ENCODE measurements at places on chromosomes 3 and 15.

DNA sequence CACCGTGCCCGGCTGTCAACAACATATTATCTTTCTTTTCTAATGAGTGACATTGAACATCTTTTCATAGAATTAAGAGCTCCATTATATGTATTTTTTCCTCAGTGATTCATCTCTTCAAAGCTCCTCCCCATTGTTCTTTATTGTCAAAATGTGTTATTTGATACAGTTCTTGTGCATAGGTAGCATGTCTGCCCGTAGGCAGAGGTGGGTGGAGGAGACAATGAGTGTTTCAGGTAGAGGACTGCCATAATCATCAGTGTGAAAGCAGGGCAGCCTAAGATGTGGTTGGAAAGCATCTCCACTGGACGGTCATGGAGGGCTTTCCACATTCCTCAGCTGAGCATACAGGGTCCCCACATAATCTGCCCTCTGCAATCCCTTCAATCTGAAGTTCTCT, 452.0 kb upstream of the MCTP2 start:
- DNase-seq, result no peak

DNA sequence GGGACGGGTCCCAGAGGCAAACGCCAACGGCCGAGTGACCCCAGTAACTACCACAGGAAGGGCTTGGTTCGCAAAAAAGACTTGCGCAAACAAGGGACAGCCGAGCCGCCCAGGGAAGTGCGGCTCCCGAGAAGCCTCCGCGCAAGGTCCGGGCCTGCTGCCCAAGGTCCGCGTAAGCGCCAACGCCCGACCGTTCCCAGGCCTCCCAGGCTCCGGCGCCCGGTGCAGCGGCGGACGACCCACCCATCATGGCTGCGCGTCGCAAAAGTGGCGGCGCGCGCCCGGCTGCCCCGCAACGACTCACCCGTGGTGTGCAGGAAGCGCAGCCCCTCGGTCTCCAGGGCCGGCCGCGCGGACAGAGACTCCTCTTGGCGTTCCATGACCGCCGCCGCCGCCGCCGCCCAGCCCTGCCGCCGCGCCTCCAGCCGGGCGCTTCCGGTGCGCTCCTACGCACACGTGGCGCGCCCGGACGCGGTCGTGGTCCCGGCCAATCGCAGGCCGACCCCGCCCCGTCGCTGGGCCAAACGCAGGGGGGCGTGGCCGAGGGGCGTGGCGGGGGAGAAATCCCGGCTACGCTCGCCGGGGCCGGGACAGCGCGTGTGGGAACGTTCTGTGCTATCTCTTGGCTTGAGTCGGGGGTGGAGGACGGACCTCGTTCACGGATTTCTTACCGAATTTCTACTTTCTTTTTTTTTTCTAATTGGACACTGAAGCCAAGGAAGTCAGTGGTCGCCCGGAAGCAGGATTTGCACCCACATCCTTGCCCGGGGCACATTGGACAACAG, at the start of gene SELENOS:
SELENOS (minus strand) TSS at position 448 of the 785 bp plus-strand sequence; CDS start at position 380, 68 bp downstream.
- peak; percentile 85 for DNase-seq

DNA sequence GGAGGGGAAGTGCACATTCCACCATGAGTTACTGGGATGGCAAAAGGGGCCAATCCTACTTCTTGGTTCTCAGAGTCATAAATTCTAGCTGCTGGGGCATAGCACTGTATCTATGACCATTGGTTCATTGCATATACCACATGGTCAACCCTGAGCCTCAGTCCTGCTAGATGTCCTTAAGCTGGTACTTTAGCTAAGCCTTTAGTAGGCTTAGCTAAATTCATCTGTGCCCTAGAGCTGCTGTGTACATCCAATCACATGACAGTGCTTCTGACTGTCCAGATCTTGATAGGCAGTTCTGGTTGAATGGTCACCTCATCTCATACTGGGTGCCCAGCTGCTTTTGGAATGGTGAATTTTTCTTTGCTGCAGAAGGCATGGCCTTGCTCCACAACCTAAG, 8.2 kb downstream of the NDUFB4 start:
- DNase-seq, result no peak

DNA sequence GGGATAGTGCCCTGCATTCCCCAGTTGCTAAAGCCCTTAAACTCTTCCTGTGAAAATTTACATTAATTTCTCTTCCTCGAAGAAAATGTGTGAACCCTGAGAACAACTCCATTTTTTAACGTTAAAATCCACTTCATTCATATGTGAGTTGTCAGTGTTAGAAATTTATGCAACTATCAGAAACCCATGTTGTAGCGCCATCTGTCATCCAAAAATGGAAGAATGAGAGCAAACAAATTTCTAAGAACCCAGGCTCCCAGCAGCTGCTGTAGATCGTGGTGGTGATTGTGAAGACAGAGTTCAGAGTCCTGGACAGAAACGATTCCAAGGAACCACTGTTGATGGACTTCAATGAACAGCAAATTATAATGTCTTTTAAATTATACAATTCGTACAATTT, 179.7 kb upstream of the NDN start:
- DNase-seq, result no peak

DNA sequence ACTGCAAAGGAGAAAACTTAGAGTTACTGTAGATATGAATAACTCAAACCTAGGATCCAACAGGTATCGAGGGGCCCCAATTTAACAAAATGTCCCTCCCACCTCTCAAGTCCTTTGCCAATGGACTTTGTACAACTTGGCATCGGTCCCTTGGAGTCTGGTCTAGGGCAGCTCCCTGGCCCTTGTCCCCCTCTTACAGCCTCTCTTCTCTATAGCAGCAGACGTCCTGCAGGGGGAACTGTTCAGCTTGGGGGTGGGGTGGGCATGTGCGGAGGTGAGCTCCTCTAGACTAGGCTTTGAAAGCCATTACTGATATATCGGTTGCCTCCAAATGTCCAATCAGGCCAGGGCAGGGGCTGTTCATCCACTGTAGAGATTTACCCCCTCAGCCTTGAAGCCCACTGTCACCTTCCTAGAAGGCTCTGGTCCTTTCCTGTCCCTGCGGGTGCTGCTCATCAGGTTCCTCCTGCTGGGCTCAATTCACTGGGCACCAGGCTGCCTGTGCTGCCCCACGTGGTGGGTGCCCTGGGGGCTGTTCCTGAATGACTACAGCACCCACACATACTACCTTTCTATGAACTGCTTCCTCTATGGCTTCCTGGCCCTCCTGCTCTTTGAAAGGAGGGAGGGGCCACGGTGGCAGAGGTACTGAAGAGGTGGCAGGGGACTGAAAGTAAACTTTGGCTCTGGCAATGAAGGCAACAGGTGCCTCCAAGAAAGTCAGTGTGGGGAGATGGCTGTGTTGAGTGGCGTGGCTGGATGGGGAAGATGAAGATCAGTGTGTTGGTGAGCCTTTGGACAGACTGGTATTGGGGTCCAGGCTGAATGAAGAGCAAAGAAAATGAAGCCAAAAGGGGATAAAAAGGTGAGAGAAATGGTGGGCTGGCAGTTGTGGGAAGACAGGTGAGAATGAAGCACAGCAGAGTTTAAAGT, 78.8 kb upstream of the MEX3B start:
- DNase-seq, result no peak

GRCh38 chr3:105448338-105448982, 81.8 kb downstream of the ALCAM start:
- no peak for DNase-seq

DNA sequence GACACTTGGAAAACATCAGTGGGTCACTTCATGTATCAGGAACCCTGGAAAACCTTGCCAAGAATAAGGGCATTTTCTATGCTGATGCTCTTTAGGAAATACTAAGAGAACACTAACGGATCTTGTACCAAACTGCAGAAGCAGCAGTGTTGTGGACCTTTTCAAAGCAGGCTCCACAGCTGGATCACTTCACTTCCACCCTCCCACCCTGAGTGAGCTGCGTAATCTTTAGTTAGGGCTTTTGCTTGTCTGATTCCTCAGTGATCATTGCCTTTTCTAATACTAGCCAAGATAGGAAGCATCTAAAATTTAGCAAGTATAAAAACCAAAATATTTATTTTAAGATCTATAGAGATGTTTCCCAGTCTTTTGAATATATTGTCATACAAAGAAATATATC, 229.0 kb downstream of the EPHA6 start:
- no peak for DNase-seq

DNA sequence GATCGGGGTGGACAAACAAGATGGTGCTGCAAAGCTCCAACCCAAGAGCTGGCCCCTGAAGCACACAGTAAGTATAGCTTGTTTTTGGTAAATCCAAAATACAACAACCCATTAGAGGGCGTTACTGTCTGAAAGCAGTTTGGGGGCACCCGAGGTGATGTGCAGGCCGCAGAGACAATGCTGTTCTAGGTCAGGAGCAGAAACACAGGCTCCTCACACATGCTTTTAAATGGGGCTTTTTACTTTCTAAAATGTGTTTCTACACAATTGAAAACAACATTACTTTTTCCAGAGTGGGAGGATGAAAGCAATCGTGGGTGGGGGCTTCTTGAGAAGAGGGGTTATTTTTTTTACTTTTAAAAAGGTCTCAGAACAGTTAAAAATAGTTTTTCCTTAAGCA, 1029.3 kb upstream of the CFAP20DC start:
- DNase-seq, result no peak

GRCh38 chr3:29392625-29393388, 111.9 kb downstream of the RBMS3 start:
- no peak for DNase-seq

GRCh38 chr3:117165601-117166051, 456.0 kb downstream of the TUSC7 start:
- DNase-seq, result no peak

GRCh38 chr3:194379651-194380050, 10.1 kb upstream of the LRRC15 start:
- DNase-seq, result no peak

GRCh38 chr3:42440924-42441323, 30.5 kb upstream of the LYZL4 start:
- DNase-seq, result no peak

GRCh38 chr15:70169147-70169546, 71.4 kb upstream of the TLE3 start:
- no peak for DNase-seq

- no peak for DNase-seq
These were observed 194.5 kb downstream of the RBMS3 start for GRCh38 chr3:29475305-29475840.

- DNase-seq, result no peak
These were observed 94.3 kb downstream of the RAD18 start for GRCh38 chr3:8868996-8869395.

DNA sequence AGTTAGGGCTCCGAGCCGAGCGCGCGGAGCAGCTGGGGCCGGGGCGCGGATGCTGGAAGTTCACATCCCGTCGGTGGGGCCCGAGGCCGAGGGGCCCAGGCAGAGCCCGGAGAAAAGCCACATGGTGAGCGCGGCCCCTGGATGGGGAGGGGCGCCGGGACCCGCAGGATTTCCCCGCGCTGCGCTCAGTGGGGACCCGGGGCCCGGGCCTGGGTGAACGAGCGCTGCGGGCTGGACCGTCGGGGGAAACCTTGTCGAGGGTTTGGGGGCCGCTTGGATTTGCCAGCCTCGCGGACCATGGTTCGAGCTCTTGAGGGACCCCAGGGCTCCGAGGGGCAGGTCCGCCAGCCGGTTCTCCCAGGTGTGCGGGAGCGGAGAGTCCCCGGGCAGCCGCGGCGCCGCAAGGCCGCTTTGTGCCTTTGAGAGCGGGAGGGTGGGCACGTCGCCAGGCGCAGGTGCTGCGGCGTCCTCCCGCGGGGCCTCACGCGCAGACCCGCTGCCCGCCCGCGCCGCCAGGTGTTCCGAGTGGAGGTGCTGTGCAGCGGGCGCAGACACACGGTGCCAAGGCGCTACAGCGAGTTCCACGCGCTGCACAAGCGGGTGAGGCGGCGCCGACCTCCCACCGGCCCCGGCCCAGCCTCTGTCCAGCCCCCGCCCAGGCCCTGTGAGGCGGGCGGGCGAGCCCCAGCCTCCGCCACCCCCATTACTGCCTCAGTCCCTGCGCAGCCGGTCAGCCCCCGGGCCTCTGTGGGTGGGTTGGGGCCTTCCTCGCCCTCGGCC, at the start of gene SNX22:
SNX22 (plus strand) TSS at position 5 of the 780 bp plus-strand sequence; CDS start at position 50, 45 bp downstream.
- peak; percentile 23 for DNase-seq

DNA sequence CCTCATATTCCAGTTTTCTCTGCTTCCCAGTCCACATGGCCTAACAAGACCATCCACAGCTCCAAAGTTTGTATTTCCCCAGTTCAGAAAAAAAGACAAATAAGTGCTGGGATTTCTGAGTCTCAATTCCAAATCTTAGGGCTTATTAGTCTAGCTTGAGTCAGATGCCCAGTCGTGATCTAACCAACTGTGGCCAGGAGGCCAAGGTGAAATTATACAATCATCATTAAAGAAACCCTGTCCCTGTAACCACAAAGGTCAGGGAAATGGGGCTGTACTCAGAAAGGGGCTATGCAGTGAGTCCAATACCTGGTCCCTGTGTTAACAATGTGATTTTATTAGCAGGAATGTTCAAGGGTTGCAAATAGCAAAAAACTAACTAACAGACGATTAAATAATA, 40.5 kb upstream of the MITF start:
- DNase-seq, result no peak

All from effector memory CD8-positive, alpha-beta T cell (primary cell).